ENCODE measurements at places on chromosomes 1 and 21.
A peak's percentile ranks its signal among the peaks of the same experiment; 100 is the strongest.

GRCh38 chr1:226023735-226024134 lies 24.6 kb upstream of the SDE2 start:
- DNase-seq: no peak

- no peak for DNase-seq
Observed at GRCh38 chr1:211353562-211354212, 27.1 kb downstream of the TRAF5 start.

DNA sequence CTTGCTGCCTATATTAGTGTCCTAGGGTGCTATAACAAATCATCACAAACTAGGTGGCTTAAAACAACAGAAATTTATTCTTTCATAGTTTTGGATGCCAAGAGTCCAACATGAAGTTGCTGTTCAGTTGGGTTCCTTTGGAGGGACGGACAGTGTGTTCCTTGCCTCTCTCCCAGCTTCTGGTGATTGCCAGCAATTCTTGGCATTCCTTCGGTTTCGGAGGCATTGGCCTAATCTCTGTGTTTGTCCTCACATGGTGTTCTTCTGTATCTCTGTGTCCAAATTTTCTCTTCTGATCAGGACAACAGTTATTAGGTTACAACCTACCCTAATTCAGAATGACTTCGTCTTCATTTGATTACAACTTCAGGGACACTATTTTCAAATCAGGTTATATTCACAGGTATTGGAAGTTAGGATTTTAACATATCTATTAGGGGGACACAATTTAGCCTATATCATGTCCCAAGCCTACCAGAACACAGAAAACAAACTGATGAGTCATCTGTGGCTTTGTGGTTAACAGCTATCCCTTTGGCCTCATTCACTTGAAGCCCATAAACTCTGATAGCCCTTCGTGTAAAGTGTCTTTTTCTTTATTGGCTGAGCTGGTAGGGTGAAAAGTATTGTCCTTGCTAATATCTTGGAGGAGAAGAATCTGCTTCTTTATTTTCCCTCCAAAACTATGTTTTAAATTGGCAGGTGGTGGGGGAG lies 83.2 kb upstream of the PAPPA2 start:
- DNase-seq: no peak

GRCh38 chr1:67561704-67562113 lies 123.3 kb upstream of the GADD45A start:
- peak; percentile 74 for DNase-seq
